M059J (cell line): ENCODE measurements at places on chromosomes 7 and 10. TPM values are rescaled to one million over a fixed set of nuclear protein-coding genes. Genes with fewer than 3 reads are reported as not detected.

PRLHR gene
- total RNA-seq = not detected in 2 replicates

SPDYE1 gene
- not detected in 2 replicates for total RNA-seq

CFAP43 gene
- 0.89 and 2.1 TPM in 2 replicates for total RNA-seq

KIAA1549 gene
- total RNA-seq = 2.6 and 3.9 TPM in 2 replicates

SPDYE8 gene
- not detected in 2 replicates for total RNA-seq

GPER1 gene
- 0.22 and 0.25 TPM in 2 replicates for total RNA-seq

LBX1 gene
- total RNA-seq = not detected in 2 replicates

SPDYE16 gene
- 0.17 and 0.22 TPM in 2 replicates for total RNA-seq

PDE6C gene
- not detected in 2 replicates for total RNA-seq

RET gene
- total RNA-seq = 0.15 TPM in 1 of 2 replicates, not detected in the other

RAB18 gene
- total RNA-seq = 19.9 and 32.7 TPM in 2 replicates

COL13A1 gene
- 5.7 and 15.6 TPM in 2 replicates for total RNA-seq

CCDC3 gene
- 2.0 and 2.6 TPM in 2 replicates for total RNA-seq

TAC1 gene
- total RNA-seq = not detected in 2 replicates

OR2A42 gene
- total RNA-seq = not detected in 2 replicates

ZNF735 gene
- total RNA-seq = not detected in 2 replicates

MRM2 gene
- total RNA-seq = 34.7 and 48.0 TPM in 2 replicates

GPR15LG gene
- total RNA-seq = not detected in 2 replicates

PON3 gene
- total RNA-seq = 0.49 TPM in 1 of 2 replicates, not detected in the other

C10orf105 gene
- not detected in 2 replicates for total RNA-seq

OR6B1 gene
- not detected in 2 replicates for total RNA-seq

PVRIG gene
- not detected in 2 replicates for total RNA-seq

VWA2 gene
- not detected in 2 replicates for total RNA-seq
